ENCODE measurements at places on chromosomes 2 and 18.

GRCh38 chr2:11679486-11680181 lies 9.6 kb upstream of the NTSR2 start:
- DNase-seq: no peak

DNA sequence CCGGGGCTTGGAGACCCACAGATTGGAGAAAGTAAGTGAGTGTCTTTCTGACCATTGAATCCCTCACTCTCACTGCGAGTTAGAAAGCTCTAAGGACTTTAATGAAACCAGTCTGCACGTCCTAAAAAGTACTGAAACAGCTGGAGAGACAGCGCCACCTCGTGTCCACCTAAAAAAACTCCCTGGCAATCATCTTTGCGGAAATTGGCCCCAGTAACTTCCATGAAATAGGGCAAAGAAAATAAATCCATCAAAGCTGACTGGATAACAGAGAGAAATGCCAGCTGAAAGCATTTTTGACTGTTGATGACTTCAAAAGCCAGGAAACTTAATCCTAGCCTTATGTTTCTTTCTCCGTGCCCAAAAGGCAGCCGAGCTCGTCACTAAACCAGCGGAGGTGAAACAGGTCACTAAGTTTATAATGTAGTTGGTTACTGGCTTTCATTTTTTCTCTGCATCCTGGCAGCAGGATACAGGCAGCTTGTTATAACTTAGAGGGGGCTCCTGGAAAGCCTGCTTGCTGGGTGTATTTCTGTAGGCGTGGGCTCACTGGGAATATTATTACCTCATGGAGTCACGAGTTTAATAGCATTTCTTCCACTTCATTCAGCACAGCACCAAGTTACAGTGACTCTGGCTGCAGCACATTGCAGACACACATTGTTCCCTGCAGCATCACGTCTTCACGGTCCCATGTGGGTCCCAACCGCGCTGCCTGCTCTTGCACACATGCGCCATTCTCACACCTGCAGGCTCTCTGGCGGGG lies 266.5 kb downstream of the HRH4 start:
- peak; percentile 38 for DNase-seq

GRCh38 chr18:7755753-7756475 lies 188.8 kb downstream of the PTPRM start:
- no peak for DNase-seq

- no peak for DNase-seq
Observed at GRCh38 chr2:179614121-179614520, 247.3 kb downstream of the ZNF385B start.

DNA sequence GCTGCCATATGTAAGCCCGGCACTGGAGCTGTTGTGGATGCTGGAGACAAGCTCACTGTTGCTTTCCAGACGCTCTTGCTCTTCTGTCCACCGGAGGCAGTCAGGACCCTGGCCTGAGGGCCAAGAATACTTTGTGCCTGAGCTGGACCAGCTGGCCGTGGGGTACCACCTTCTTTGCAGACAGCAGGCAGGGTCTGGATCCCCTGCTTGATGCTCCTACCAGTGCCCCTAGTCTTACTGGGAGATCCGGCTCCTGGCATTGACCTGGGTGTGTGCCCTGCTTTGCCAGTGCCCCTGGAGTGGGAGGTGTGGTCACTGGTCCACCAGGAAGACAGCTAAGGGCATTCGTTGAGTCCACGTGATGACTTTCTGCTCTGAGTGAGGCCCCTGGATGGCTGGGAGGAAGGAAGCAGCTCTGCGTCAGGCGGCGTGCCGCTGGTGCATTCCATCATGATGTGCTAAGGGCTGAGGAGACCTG lies 59.3 kb downstream of the LRRFIP1 start:
- no peak for DNase-seq

- no peak for DNase-seq
Observed at GRCh38 chr2:6564326-6564725, 301.4 kb downstream of the CMPK2 start.

- DNase-seq: peak; percentile 8
Observed at GRCh38 chr2:171319164-171319810, 114.5 kb downstream of the METTL8 start.

DNA sequence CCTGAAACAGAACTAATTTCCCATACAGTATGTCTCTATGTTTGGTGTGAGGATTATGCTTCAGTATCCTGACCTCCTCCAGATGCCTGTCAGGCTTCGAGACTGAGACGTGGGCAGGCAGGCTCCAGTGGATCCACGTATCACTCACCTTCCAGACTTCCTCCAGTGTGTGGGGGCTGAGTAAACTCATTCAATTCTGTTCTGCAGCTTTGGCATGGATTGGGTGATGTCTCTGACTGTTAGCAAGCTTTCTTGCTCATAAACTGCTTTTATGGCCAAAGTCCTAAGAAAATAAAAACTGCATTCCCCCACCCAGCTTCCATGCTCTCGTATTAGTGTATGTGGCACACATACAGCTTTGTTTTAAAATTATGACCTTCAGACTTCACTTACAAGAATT lies 53.6 kb downstream of the CCDC93 start:
- no peak for DNase-seq

- DNase-seq: no peak
Observed at GRCh38 chr2:189287363-189287762, 107.8 kb upstream of the COL5A2 start.

GRCh38 chr2:71596011-71596410 lies 142.7 kb downstream of the DYSF start:
- no peak for DNase-seq

GRCh38 chr2:41853427-41854191 lies 194.2 kb upstream of the PKDCC start:
- DNase-seq: no peak

- DNase-seq: no peak
Observed at GRCh38 chr2:45836316-45836715, 184.8 kb downstream of the PRKCE start.

GRCh38 chr2:174787487-174788205 lies 23.4 kb upstream of the CHRNA1 start:
- DNase-seq: no peak

DNA sequence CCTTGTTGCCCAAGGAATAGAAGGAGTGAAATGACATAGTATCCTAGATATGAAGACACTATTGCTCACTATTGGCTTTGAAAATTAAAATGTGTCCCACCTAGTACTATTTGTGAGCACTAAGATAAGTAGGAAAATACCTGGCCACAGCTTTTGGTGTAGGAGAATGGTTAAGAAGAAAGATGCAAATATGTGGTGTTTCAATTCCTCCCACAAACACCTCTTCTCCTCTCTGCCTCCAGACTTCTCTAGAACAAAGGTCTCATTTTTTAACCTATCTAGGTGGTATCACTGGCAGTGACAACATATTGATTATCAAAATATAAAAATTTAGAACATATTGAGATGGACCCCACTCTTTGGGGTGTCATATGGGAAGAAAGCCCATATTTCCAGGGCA lies 929.9 kb upstream of the FANCL start:
- DNase-seq: no peak

DNA sequence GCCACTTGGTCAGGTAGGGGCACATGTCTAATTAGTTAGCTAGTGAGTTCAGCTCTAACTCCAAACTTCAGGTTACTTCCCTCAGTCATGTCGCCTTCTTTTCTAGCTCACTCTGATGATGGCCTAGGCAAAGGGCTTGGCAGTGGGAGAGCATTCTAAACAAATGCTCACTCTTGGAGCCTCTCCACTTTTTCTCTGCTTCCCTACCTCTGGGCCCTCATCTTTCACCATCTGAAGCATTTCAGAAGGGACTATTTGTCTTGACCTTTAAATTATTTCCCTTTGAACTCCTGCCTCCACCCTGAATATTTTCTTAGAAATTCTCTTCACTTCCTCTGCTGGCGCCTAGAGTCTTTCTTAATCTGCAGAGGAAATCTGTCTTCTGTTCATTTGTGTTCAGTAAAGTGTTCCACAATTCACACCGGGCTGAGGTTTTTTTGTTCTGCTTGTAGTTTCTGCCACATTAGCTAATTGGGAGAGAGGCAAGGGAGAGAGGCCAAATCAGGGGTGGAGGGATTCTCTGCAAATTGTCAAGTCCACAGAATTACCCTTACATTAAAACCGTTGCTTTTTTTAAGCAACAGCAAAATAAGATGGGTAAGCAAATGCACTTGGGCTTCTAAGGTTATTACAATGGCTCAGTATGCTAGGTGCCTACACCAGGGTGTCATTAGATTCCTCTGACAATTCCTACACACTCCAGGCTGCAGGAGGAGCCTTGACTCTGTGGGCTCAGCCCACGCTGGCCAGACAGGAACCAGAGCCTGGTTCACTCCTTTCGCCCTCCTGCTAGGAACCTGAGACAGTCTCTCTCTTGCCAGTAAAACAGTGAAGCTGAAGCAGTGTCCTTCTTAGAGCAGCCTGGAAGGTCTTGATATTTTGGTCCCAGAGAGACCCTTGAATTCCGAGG lies 5.5 kb downstream of the MSGN1 start:
- no peak for DNase-seq

DNA sequence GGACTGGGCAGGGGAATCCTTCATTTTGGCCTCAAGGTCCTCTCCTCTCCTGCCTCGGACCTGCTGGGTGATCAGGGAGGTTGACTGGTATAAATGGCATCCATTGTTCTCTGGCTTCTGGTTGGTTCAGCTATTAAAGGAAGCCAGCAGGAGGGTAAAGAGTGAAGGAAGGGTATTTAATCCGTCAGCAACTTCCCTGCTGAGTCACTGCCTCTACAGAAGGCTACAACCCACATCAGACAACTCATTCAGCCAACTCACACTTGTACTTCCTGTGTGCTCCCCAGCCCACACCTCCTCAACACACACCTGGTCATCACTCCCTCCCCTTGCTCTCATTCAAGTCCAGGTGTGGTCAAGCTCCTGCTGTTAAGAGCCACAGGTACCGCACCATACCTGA lies 68.3 kb upstream of the MRPS9 start:
- no peak for DNase-seq

DNA sequence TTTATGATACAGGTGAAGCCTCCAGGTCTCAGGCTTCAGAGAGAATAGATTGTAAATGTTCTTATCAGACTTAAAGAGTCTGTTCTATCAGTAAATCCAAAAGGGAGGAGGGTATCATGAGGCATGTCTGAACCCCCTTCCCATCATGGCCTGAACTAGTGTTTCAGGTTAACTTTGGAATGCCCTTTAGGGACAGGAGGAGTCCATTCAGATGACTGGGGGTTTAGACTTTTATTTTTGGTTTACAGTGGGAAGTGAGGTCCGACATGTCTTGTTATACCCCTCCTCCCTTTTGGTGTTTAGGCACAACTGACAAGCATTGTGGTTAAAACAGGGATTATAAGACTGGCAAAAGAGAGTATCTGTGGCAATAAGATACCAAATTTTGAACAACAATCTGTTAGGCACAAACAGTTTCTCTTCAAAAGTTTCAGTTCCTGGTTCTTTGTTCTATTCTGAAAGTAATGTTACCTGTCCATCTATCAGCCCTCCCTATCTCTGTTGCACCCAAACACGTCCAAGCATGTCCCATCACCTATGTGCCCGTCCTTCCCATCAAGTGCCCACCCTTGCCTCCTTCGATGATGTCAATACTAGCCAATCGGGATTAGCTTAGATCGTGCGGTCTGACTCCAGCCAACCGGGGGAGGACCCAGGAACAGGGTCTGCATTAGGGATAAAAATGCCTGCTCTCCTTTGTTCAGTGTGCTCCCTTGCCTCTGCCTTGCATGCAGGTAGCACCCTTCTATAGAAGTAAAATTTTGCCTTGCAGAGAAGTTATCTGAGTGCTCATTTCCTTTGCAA lies 16.4 kb downstream of the TCF23 start:
- DNase-seq: no peak

DNA sequence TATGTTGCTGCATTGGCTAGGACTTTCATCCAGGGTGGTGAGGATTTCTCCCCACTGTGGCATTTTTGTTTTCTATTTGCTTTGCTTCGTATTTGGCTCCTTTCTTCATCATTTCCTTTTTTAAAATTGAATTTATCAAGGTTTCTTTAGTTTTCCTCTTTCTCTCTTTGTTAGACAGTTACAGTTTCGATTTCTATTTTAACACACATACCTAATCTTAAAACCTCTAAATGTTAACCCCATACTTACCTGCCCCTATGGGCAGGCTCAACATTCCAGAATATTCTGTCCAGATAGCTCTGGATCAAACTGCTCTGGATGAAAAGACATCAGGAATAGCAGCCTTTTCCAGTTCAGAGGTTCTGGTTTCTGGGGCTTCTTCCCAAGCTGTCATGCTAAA lies 49.2 kb downstream of the DIPK1C start:
- DNase-seq: no peak

- no peak for DNase-seq
Observed at GRCh38 chr2:203936535-203936934, at the start of gene ICOS. ICOS (plus strand) TSS chr2:203936763; CDS start chr2:203936815, 52 bp downstream.

DNA sequence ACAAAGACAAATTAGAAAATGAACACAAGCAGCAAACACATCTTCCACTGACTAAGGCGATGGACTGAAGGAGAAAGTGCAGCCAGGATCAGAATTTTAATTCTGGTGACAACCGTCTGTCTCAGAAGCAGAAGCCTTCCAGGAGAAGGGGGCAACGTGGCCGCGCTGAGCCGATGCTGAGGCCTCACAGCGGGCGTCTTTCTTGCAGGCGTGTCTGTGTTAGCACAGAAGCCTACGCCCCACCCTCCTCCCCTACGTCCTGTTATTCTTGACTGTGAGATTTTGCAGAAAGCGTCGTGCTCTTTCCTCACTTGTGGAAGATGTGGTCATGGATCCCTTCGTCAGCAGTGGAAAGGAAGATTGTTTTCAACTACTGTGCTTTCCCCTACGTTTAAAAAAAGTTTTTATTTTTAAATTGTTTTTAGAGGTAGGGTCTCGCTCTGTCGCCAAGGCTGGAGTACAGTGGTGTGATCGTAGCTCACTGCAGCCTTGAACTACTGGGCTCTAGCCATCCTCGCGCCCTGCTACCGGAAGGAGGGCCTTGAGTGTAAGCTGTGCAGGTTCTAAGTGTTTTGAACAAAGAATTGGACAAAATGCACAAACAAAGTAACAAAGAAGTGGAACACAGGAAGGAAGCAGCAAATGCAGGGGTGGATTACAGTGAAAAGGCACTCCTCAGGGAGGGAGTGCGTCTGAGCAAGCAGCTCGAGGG lies 422.0 kb downstream of the GALR1 start:
- no peak for DNase-seq

DNA sequence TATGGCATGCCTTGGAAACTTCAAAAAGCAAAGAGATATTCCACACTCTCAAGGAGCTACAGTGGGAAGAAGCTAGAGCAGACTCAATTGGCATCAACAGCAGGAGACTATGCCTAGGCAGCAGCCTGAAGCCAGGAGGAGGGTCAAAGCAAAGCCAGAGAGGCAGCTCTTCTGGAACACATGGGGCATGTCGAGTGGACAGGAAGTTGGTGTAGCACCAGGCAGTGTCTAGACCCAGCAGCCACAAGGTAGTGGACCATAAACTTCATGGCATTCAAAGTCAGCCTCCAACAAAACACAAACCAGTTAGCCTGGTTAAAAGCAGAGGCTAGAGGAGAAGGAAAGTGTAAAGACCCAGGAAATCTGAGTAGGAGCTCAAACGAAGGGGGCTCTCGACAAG lies 311.2 kb upstream of the PKDCC start:
- DNase-seq: no peak

- no peak for DNase-seq
Observed at GRCh38 chr2:104050656-104051242, 803.2 kb upstream of the POU3F3 start.

- no peak for DNase-seq
Observed at GRCh38 chr2:147632198-147632597, 212.6 kb upstream of the ACVR2A start.
